ENCODE measurements at places on chromosomes 1 and 21.
A peak's percentile ranks its signal among the peaks of the same experiment; 100 is the strongest.

DNA sequence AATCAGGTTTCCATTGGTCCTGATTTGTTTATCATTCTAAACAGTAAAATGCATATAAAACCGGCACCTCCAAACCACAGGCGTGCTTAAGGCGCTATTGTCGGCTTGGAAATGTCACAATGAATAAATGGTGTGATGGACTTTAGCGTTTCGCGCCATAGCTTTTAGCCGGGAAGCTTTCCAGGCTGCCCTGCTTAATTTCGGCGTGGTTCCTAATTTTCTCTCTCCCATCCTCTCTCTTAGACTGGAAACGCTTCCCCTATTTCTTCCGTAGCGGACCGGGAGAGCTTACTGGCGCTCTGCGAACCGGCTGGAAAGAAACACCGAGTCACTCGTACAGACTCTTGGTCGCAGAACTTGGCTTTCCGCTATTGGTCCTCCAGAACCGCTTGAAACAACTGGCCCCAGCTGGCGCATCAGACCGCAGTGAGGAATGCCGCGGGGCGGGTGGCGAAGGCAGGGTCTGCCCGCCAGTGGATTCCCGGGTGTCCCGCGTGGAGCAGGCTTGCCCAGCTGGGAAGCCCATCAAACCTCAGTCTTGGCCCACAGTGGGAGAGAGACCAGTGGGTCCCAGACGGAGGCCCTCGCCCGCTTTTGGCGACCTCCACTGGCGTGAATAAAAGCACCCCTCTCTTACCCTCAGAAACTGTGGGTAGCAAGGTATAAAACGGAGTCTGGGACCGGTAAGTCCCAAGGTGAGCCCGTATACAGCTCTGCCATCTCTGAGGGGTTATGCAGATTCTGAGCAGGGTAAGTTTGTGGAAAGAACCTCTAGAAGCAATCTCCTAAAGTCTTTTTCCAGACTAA lies 4.0 kb upstream of the LHX8 start:
- no peak for DNase-seq

GRCh38 chr1:53575141-53575954 lies 116.1 kb downstream of the DMRTB1 start:
- DNase-seq, result no peak

DNA sequence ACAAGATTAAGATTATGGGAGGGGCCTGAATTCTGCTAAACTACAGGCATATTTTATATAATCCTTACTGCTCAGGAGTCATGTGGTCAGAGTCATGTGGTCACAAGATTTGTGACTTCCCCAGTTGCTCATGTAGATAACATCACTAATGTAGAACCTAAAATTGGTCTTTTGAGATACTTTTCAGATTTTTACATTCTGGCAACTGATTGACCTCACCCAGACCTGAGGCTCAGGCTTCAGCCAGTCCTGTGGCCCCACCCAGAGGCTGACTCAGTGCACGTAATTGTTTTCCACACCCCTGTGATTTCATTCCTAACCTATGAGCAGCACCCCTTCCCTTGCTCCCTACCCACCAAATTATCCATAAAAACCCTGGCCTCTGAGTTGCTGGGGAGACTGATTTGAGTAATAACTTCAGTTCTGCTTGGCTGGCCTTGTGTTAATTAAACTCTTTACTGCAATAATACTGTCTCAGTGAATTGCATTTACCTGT lies 41.7 kb upstream of the ZNF326 start:
- DNase-seq, result no peak

- DNase-seq, result peak; percentile 75
Observed at GRCh38 chr21:38712071-38712470, 93.7 kb upstream of the ETS2 start.

DNA sequence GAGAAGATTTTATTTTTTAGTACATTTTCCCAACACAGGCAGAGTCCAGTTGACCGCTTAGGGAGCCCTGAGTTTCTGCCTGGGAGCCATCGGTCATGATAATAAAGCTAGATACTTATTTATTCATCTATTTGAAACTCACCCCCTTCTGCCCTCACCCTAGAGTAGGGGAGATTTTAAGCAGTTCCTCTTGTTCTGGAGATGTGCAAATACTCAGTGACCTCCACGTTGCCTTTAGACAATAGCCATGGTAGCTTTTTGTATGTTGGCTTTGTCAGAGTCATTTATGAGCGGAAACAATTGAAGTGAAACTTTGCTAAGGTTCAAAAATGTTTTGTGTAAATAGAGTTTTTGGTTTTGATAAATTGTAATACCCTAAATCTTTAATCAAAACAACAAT lies 45.7 kb upstream of the PLPPR4 start:
- no peak for DNase-seq

DNA sequence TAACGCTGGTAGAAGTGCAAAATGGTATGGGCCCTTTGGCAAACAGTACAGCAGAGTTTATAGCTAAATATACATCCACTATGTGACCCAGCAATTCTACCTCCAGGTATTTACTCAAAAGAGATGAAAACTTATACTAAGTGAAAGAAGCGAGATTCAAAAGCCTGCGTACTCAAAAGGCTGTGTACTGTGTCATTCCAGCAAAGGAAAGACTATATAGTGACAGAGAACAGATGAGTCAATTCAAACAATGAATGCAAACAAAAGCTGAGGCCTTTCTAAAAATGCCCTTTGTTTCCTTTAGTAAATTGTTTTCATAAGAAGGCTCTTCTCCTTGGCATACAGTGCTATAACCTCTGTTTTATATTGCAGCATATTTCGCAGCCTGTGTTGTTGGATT lies 268.8 kb upstream of the CSF3R start:
- no peak for DNase-seq

DNA sequence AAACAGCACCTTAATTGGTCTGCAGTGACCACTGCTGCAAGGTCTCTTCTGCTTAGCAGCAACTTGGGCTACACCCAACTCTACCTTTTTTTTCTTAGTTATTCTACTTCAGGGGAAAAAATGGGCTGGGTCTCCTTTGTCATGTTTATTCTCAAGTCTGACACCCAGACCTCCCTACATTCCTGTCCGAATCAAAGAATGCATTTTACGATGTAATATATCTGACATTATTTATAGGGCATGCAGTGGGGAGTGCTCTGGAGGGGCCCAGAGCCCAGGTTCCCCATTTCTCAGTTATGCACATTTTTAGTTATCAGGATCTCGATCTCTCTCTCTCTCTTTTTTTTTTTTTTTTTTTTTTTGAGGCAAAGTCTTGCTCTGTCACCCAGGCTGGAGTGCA lies 50.5 kb downstream of the OPTC start:
- no peak for DNase-seq

DNA sequence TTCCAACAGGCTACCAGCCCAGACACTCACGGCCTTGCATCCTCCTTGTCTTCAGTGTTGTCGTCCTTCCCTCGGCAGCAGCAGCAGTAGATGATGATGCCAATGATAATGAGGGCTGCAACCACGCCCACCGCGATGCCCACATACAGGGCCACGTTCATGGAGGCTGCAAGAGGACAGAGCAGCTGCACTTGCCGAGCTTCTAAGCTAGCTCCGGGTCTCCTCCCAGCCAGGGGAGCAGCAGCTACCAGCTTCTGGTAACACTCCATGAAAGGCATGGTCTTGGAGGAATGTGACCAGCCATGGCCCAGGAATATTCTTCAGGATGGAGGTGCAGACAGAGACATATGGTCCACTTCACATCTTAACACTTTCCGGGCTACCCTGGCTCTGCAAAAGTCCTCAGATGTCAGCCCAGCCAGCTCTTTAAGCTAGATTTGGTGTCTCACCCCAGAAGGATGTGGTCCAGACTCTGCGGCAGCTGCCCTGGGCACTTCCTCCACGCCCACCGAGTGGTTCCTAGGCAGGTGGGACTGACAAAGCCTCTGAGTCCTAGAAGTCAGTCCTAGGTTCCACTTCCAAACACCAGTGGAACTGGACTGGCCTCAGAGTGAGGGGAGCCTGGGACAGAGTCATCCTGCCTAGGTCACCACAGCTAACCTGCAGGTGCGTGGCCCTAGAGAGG lies 35.1 kb downstream of the GPA33 start:
- no peak for DNase-seq

GRCh38 chr1:26976621-26977510 lies 16.6 kb upstream of the KDF1 start:
- DNase-seq, result no peak

DNA sequence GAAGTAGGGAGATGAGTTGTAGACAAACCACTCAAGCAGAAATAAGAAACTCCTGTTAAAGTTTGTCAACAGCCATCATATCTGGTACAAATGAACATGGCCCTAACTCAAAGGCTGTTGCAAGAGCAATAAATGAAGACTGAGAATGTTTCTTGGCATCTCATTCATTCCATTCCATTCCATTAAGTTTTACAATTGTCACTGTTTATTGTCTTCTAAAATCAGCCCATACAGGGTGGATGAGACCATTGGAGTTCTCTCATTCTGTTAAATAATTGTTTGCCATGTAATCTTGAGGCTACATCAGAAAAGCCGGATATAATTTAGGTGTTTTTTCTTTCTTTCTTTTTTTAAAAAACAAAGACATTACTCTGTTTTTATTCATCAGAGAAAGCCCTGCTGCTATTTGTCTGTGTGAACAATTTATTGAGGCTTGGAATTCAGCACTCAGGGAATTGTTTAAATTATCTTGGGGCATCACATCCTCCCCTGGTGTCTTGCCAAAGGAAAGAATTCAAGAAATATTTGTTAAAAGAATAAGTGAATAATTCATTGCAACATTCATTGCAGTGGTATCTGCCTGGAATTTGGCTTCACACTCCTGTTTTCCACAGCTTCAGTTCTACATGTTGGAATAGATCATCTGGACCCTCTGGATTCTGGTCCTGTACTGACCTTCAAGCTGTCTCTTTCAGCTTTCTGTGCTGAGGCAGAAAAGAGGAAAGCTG lies 604.5 kb downstream of the PLPP3 start:
- no peak for DNase-seq

GRCh38 chr1:187383366-187383765 lies 554.6 kb downstream of the PLA2G4A start:
- DNase-seq, result no peak

DNA sequence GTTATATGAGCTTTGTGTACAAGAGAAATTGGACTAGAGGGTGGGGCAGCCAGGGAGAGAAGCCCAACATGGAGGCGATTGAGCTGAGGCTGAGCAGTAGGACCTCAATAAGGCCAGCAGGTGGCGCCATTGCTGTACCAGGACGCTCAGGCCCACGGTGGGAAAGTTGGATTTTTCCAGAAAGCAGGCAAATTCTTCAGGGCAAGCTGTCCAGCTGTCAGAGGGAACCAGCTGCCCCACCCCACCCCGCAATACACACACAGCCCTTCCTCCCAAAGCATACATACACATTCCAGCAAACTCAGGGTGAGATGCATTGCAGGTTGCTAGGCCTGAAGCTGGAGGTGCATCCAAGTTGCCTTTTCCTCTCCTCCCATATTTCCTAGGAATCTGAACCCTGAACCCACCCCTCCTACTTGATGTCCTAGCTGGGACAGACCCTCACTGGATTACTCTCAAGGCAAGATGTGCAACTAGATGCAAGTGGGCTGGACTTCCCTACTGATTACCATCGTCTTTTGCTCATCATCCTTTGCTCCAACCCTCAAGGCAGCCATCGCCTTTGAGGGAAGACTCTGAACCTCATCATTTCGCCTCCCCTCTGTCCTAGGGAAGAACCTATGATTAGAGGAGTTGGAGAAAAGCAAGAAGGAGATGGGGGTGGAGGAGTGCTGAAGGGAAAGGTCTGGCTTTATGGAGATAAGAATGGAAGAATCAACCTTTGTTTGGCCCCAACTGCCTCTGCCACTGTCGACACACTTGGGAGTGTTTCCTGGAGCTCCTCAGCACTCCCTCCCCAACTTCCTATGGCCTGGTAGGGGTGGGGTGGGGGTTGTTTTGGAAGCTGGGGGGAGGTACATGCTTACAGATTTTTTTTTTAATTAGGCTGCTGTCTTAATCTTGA lies 25.5 kb downstream of the CD34 start:
- no peak for DNase-seq

DNA sequence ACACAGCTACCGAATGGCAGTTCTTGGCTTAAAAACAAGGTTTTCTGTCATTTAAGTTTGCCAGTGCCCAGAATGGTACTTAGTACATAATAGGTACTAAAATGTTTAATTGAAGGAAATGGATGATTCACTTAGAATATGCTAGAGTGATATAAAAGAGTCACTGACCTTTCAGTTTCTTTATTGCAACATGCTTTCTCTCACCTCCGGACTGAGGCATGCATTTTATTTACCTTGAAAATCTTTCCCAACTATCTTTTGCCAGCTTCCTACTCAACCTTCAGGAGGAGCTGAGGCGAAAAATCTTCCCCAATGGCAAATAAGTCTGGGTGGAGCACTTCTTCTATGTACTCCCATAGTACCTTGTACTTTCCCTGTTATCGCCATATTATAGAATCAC lies 244.9 kb downstream of the ZNF648 start:
- DNase-seq, result no peak

- no peak for DNase-seq
Observed at GRCh38 chr1:172588296-172589291, 55.6 kb downstream of the SUCO start.

DNA sequence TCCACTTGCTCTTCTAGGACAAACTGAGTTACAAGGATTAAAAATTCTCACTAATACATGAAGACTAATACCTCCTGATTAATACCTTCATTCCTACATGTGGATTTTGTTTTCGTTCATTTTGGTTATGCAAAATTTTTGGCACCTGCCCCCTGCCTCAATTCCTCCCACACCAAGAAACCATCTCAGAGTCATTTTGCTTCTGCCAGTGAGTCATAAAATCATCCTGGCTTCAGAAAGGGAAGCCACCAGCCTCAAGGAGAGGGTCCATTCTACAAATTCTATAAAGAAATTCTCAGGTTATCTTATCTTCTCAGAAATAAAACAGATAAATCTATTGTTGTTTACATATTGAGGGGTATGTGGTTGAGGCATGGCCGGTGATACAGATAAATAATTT lies 103.2 kb upstream of the COA6 start:
- no peak for DNase-seq

DNA sequence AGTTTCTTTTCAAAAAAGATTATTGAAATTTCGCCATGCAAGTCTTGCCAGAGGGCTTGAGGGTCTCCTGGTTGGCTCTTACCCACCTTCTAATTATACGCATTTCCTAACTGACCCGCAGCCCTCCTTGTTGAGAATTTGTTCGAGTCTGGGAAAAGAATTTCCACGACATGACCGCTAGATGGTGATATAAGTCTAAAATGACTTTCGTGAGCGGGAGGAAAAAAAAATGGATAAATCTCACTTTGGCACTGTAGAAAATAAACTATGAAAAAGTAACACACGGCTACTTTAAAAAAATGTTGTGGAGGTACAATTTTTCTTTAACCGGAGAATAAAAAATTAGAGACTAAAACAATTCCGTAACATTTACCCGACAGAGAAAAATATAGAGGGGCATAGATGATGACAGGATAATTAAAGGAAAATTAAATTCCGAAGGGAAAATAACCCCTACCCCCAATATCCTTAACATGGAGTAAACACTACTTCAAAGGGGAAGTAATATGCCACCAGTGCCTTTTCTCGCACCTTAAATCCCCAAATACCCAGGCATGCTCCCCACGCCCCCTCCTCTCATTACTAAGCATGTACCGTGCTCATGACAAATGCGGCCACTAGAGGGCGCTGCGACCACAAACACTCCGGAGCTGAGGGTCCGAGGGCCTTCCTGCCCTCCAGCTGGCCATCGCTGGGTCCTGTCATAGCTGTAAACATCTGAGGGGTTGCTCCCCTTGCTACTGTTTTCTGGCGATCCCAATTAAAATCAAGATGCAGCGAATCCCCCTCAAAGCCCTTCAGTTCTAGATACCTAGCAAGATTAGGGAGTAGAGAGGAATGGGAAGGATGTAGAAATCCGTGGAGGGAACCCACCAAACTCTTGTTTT lies 266.9 kb downstream of the ASTN1 start:
- DNase-seq, result no peak

- no peak for DNase-seq
Observed at GRCh38 chr21:35328856-35329455, 279.9 kb upstream of the RUNX1 start.

- DNase-seq, result peak; percentile 73
Observed at GRCh38 chr1:115545791-115546733, 95.7 kb upstream of the VANGL1 start.
